Activated CD8-positive, alpha-beta memory T cell treated with anti-CD3 and anti-CD28 coated beads for 48 hours (primary cell): ENCODE measurements at places on chromosomes 12 and 14.

- DNase-seq, result no peak
Measured at GRCh38 chr14:21308132-21308478, 28.2 kb downstream of the RPGRIP1 start.

GRCh38 chr12:31589904-31590641 is 863 bp downstream of the DENND5B start:
- peak; percentile 31 for DNase-seq

DNA sequence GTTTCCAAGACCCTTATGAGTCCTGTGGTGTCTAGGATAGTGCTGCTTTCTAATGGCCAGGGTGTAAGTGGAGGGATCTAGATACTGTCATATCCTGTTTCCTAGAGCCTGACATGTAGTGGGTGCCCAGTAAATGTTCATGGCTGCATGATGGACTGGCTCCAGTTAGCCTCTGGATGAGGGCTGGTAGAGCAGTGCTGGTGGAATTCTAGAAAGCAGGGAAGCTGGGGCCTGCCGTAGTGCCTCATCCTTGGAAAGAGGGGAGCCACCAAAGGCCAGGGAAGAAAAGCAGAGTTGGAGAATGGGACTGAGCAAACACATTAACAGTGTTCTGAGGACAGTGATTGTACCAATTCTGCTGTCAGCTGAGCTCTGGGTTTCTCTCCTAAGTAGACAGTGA is 637 bp downstream of the GZMB start:
- no peak for DNase-seq

- DNase-seq, result no peak
Measured at GRCh38 chr12:90076851-90077319, 368.2 kb upstream of the ATP2B1 start.

DNA sequence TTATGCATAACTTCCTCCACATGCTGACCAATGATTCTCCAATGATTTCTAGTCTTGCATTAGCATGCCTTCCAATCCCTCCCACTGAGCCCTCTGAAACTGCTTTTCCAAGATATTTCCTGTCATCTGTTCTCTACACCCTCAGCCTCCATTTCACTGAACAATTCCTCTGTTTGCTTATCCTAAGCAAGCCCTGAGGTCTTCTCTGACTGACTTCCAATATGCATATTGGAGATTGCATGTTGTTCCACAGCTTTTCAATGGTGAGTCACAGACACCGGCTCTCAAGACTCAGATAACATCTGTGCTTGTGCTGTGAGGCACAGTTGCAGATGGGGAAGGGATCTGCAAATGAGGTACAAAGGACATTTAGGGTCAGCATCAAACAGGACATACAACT is 141.0 kb downstream of the SLC16A7 start:
- DNase-seq, result no peak

DNA sequence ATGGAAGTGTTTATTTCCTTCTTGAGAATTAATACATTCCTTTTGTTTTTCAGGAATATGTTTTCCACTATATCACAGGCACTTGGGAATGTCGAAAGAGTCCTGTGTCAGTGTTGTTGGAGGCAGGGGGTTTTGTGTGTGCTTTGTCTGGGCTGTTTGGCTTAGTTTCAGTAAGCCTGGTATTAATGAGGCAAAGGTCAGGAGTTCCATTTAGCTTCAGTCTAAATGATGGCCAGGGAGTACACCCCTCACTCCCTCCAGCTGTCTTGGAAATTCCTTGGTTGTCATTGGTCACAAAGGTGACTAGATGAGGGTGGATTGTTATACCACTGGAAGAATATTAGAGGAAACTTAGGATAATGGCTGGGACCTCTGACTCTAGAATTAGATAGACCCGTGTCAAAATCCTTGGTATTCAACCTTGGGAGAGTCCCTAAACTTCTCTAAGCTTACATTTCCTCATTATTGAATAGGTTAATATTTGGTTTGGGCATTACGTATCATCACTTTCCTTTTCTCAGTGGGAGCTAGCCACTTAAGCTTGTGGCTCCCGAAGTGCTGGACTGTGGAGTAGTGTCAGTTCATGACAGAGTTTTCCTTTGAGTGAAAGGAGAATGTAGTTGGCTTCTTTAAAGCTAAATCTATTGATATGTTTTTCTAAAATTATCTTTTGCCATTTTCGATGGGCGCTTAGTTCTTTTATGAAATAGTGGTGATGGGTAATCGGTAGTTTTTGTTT is 5.2 kb downstream of the FRS2 start:
- no peak for DNase-seq

DNA sequence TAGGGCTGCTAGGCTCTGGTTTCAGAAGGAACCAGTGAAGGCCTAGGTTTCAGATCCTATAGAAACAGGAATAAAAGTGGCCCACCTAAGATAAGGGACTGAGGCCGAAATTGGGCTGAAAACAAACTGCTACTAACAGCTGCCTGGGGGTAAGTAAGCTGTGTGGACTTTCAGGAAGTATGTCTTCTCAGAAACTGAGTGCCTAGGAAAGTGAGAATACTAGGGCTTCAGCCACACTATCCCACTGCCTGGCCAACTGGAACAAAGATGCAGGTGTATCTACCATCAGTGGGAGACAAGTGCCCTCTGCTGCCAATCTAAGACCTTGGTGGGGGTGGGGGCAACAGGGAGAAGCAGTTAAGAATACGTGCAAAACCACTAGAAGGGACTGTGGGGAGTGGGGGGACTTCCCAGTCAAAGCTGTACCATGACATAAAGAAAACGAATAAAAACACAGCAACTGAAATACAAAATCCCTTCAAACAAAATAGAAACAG is 82.5 kb downstream of the MED13L start:
- DNase-seq, result no peak

DNA sequence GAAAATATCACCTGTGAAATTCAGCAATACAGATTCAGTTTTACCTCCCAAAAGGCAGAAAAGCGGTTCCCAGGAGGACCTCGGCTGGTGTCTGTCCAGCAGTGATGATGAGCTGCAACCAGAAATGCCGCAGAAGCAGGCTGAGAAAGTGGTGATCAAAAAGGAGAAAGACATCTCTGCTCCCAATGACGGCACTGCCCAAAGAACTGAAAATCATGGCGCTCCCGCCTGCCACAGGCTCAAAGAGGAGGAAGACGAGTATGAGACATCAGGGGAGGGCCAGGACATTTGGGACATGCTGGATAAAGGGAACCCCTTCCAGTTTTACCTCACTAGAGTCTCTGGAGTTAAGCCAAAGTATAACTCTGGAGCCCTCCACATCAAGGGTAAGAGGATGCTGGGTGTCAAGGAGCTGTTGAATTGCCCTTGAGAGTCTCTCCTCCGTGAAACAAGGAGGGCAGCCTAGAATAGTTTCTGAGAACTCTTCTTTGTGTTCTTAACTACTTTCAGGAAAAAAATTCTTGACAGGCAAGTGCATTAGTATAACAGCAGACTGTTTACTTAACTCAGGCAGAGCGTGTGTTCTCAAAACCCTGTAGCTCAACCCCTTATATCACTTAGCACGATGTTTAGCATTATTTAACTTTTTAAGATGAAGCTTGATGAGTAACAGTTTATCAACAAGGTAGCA is 7.7 kb downstream of the TDP1 start:
- no peak for DNase-seq

DNA sequence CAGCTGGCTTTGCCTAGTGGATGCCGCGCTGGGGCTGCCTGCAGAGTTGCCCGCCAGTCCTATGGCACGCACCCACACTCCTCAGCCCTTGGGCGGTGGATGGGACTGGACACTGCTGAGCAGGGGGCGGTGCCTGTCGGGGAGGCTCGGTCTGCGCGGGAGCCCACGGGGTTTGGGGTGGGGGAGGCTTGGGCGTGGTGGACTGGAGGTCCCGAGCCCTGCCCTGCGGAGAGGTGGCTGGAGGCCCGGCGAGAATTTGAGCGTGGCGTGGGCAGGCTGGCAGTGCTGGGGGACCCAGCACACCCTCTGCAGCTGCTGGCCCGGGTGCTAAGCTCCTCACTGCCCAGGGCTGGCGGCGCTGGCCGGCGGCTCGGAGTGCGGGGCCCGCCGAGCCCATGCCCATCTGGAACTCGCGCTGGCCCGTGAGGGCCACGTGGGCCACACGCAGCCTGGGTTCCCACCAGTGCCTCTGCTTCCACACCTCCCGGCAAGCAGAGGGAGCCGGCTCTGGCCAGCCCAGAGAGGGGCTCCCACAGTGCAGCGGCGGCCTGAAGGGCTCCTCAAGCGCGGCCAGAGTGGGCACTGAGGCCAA is 68.1 kb downstream of the ETNK1 start:
- no peak for DNase-seq

GRCh38 chr14:102418853-102419240 is 56.1 kb downstream of the TECPR2 start:
- DNase-seq, result no peak

GRCh38 chr12:21502872-21503271 is 1.3 kb downstream of the GOLT1B start:
- DNase-seq, result no peak

DNA sequence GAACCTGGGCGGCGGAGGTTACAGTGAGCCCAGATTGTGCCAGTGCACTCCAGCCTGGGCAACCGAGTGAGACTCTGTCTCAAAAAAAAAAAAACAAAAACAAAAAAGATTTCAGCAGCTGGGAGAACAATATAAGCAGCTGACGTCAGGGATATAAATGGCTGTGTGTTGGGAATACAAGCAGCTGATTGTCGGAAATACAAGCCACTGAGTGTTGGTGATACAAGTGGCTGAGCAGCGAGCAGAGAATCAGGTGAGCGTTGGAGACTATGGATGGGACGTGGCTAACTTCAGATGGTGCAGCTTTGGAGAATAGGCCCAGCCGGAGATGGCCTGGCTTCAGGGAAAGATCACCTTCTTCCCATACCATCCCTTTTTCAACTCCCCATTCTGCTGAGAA is 32.0 kb downstream of the PSEN1 start:
- no peak for DNase-seq

DNA sequence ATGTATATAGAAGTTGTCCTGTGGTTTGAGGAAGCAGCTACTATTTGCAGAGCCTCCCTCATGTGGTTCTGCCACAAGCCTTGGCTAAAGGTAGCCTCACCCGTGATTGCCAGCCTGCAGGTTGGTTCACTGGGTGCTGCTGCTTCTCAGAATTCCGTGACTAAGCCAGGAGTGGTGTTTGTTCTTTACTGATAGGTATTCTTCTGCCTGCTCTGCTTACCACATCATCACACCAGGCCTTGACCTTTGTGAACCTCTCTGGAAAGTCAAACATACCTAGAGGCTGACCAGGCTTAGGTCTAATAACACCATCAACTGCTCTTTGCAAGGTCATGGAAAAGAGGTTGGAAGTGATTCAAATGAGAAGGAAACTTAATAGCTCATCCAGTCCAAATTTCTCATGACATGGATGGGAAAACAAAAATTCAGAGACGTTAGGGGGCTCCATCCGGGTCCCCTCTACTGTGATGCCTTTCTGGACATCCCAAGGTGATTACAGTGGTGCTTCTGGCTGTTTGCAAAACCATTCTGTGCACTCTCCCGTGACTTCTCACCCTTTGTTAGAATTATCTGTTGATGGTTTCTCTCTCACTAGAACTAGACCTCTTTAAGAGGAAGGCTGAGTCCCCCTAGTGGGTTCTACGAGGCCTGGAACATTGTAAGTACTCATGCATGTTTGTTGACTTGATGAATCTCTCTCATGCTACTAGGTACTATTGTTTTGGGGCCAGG is 8.5 kb upstream of the SOCS2 start:
- DNase-seq, result no peak

DNA sequence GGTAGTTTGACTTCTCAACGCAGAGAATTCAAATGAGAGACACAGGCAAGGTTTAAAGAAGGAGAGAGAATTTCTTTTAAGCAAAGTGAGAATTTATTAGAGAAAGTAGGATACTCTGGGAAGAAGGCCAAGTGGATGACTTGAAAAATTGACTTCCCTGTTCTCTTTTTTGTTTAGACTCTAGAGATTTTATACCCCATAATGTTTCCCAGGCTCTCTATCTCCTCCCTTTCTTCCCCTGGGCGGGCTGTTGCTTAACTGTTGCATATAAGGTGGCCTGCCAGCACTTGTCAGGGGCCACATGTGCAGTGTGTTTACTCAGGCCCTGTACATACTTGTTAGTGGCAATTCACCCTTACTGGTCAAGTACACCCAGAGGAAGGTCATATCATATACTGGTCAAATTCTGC is 403.7 kb downstream of the SLC6A15 start:
- no peak for DNase-seq

- no peak for DNase-seq
Measured at GRCh38 chr12:95762123-95762785, 28.3 kb downstream of the NTN4 start.

- no peak for DNase-seq
Measured at GRCh38 chr12:26032719-26033241, 74.3 kb downstream of the RASSF8 start.

DNA sequence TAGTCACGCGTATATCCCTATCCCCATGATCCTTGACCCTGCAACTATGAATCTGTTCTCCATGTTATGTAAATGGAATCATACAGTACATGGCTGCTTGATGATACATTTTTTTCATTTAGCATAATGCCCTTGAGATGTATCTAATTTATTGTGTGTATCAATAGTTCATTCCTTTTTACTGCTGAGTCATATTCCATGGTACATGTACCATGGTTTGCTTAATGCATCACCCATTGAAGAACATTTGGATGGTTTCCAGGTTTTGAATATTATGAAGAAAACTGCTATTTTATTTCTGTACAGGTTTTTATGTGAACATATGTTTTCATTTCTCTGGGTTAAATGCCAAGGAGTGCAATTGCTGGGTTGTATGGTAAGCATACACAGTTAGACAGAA is 4.0 kb upstream of the RNASE10 start:
- no peak for DNase-seq

DNA sequence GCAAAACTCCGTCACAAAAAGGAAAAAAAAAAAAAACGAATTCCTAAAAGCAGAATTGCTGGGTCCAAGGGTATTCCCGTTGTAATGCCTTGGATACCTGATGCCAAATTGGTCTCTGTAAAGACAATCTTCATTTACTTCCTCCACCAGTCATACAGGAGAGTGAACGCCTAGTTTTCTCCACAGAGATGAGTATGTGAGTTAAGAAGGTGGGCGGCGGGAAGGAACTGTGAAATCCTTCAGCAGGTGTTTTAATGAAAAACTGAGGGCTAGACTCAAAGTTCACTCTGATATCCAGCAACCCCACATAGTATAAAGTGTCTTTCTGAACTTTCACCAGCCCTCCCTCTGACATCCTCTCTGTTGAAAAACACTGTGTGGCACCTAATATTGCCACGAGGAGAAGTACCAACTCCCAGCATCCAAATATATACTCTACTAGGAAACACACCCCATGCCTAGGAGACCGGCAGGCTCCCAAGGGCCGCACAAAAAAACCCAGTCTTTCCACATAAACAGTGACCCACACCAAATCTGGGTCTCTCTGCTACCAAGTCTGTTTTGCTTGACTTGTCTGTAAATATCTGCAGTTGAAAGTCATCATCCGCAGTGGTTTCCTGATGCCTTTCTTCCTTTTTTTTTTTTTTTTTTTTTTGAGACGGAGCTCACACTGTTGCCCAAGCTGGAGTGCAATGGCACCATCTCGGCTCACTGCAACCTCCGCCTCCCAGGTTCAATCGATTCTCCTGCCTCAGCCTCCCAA is 30.3 kb upstream of the FOXN3 start:
- DNase-seq, result no peak

DNA sequence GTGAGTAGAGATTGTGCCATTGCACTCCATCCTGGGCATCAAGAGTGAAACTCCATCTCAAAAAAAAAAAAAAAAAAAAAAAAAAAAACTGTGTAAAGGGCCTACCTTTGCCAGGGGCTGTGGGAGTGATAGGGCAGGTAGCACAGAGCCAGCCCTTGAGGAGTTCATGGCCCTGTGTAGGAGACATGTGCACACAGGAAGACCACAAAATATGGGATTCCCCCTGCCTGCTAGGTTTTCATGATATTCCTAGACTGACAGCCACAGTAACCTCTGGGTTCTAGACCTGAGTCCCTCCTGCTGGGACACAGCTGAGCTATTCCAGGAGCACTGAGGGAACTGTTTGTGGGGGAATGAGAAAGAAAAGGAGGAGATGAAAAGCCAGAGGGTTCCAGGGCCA is 8.3 kb upstream of the SPTSSA start:
- DNase-seq, result no peak
